ENCODE measurements at places on chromosomes 3 and 15. TPM values are rescaled to one million over a fixed set of nuclear protein-coding genes. Genes with fewer than 3 reads are reported as not detected.
A peak's percentile ranks its signal among the peaks of the same experiment; 100 is the strongest.

DNA sequence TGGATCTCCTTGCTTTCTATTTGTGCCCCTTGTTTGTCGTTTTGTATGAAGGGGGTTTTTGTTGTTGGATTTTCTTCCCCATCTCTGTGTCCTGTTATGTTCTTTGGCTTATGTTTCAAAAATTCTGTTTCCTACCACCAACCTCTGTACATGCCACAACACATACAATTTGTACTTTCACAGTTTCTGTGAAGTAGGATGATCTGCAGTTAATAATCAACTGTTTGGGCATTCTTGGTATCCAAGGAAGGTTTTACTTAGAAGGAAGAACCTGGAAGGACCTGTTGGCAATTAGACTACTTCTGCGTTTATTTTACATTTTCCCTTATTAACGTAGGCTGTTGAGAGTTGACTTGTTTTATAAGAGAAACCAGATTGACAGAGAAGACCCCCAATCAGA, 8.3 kb downstream of the SETD5 start:
- no peaks in the 10 kb centered on the region for H3K27me3 ChIP-seq
- H3K36me3 ChIP-seq, result no peaks in the 10 kb centered on the region
- peaks cover 4% of the 10 kb centered on the region for H3K4me1 ChIP-seq

Gene FAM43A
- 2.6 TPM for total RNA-seq

DNA sequence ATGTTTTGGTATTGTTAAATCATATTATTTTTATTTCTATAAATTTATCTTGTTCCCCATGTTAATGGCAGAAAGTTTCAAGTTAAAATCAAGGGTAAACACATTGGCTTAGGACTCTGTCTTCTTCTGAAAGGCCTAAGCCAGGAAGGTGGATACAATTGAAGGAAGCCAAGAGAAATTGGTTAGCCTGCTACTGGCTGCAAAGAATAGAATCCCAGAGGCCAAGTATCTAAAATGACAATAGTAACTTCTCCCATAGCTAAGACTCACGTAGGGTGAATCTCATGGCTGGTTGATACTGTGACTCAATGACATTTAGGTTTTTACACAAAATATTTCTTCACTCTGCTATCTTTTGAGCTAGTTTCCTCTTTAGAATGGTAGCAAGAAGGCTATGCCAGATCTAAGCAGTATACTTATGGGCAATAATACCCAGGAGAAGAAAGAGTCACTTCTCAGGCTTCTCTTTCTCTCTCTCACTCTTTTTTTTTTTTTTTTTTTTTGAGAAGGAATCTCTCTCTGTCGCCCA, 621.5 kb upstream of the TBL1XR1 start:
- no peak for DNase-seq
- H3K27ac ChIP-seq, result no peak overlapping the region
- H3K27me3 ChIP-seq, result no peaks in the 10 kb centered on the region
- H3K4me3 ChIP-seq, result no peak overlapping the region
- no peaks in the 10 kb centered on the region for H3K36me3 ChIP-seq
- no peaks in the 10 kb centered on the region for H3K4me1 ChIP-seq

Gene ALG1L2
- 1.7 TPM for total RNA-seq

- H3K27me3 ChIP-seq, result no peaks in the 10 kb centered on the region
- no peak overlapping the region for H3K27ac ChIP-seq
- no peaks in the 10 kb centered on the region for H3K4me1 ChIP-seq
- no peaks in the 10 kb centered on the region for H3K36me3 ChIP-seq
- no peak for DNase-seq
Observed at GRCh38 chr15:25969886-25970285, 106.8 kb upstream of the ATP10A start.

Gene CLK3
- total RNA-seq, result 43.5 TPM

GRCh38 chr15:92122259-92122658, 268.8 kb downstream of the SLCO3A1 start:
- H3K36me3 ChIP-seq, result no peaks in the 10 kb centered on the region
- no peaks in the 10 kb centered on the region for H3K27me3 ChIP-seq
- no peak for DNase-seq

DNA sequence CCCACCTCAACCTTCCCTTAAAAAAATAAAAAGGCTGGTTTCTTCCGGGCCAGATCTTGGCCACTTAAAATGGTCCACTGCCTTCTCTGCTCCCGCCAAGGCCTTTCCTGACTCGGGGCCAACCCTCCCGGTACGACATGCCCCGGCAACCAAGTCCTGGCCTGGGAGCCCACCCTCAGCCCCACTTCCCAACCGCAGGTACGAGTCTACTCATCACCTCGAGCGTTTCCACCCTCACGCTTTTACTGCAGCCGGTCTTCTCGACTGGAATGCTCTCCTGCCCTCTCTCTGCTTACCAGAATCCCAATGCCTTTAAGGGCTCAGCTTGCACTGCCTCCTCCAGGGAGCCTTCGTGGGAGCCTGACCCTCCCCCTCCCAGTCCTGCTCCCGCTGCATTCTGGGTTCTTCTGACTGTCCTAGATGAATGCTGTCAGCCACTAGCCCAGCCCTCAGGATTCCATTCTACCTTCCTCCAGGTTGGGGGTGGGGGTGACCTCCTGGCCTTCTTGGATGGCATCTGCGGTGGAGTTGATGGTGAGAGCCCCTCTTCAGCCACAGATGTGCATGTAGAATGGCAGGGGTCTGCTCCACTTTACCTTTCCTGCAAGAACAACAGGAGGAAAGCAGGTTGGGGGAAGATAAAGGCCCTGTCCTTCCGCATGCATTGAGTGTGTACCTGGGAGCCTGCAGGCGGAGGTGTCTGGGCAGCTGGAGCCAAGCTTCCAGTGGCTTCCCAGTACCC, 1.1 kb upstream of the CSRNP1 start:
- peaks cover 25% of the 10 kb centered on the region for H3K4me1 ChIP-seq
- no peaks in the 10 kb centered on the region for H3K36me3 ChIP-seq
- no peaks in the 10 kb centered on the region for H3K27me3 ChIP-seq
- peak overlapping the region; percentile 64 for H3K4me3 ChIP-seq

DNA sequence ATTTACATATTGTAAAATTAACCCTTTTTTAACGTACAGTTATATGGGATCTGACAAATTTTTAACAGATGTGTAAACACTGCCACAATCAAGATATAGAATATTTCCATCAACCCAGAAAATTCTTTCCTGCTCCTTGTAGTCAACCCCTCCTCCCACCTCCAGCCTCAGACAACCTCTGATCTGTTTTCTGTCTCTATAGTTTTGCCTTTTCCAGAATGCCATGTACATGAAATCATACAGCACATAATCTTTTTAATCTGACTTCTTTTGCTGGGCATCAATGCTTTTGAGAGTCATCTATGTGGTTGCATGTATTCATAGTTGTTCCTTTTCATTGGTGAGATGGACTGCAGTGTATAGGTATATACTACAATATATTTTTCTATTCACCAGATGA, 153.0 kb downstream of the SMAD6 start:
- no peaks in the 10 kb centered on the region for H3K36me3 ChIP-seq
- no peak overlapping the region for H3K27ac ChIP-seq
- DNase-seq, result no peak
- H3K27me3 ChIP-seq, result no peaks in the 10 kb centered on the region
- no peak overlapping the region for H3K4me3 ChIP-seq

DNA sequence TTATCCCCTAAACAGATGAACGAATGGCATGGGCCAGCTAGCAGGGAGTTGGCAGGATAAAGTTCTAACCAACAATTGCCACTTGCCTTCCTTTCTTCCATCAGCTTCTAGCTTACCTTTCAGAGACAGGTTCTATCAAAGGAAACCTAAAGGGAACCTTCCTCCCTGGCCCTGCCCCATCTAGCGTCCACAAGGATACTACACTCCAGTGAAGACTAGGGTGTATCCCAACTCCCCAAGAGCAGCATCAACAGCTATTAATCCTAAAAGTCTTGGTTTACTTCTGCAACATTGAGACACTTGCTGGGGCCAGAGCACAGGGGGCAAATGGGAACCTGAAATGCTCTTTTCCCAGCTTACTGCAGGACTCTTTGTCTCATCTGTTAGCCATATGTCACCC, 37.0 kb upstream of the TMC3 start:
- H3K4me3 ChIP-seq, result no peak overlapping the region
- H3K27me3 ChIP-seq, result no peaks in the 10 kb centered on the region
- no peak for DNase-seq
- no peaks in the 10 kb centered on the region for H3K36me3 ChIP-seq

DNA sequence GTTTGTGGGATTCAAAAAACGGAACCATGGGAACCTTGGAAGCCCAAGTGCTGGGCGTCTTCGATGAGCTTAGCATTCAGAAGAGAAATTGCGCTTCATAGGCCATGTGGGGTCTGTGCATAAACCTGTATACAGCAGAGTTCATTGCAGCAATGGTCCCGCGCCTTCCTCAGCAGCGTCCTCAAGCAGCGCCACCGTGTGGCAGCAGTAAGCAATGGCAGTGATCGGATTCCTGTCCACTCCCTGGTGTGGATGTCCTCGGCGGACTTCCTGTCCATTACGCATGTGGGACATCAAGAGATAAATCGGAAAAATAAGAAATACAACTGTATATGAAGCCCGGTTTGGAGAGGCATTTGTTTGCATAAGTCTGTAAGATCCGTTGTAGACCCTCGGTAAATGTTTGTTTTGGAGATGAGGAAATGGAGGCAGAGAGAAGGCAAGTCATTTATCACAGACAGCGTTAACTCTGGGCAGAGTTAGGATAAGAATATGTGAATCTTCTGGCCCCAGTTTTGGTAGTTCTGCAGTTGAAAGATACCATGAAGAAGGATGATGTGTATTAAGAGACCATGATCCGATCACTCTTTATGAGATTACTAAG, 57.7 kb downstream of the CNTN4 start:
- H3K27me3 ChIP-seq, result peaks cover 3% of the 10 kb centered on the region
- no peak overlapping the region for H3K27ac ChIP-seq
- DNase-seq, result peak; percentile 80
- H3K4me1 ChIP-seq, result no peaks in the 10 kb centered on the region
- H3K4me3 ChIP-seq, result no peak overlapping the region

GRCh38 chr15:43934480-43934879, 107.7 kb downstream of the WDR76 start:
- no peak overlapping the region for H3K4me3 ChIP-seq
- H3K4me1 ChIP-seq, result peaks cover 16% of the 10 kb centered on the region
- DNase-seq, result no peak
- H3K27ac ChIP-seq, result no peak overlapping the region

DNA sequence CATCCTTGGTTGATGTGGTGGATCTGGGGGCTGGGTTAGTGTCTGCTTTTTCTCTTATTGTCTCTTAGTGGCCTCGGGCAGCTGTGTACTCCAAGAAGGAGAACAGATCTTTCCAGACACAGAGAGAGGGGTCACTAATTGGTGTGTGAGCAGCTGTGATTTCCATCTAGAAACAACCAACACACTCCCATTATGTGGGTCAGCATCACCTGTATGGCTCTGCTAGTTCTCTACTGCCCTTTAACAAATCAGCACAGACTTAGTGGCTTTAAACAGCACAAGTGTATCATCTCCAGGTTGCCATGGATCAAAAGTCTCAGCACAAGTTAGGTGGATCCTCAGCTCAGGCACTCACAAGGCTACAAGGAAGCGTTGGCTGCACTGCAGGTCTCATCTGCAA, 156.8 kb downstream of the LRTM1 start:
- no peak overlapping the region for H3K27ac ChIP-seq
- H3K27me3 ChIP-seq, result no peaks in the 10 kb centered on the region
- H3K36me3 ChIP-seq, result no peaks in the 10 kb centered on the region
- no peak overlapping the region for H3K4me3 ChIP-seq
- peak; percentile 43 for DNase-seq
- H3K4me1 ChIP-seq, result peaks cover 5% of the 10 kb centered on the region

DNA sequence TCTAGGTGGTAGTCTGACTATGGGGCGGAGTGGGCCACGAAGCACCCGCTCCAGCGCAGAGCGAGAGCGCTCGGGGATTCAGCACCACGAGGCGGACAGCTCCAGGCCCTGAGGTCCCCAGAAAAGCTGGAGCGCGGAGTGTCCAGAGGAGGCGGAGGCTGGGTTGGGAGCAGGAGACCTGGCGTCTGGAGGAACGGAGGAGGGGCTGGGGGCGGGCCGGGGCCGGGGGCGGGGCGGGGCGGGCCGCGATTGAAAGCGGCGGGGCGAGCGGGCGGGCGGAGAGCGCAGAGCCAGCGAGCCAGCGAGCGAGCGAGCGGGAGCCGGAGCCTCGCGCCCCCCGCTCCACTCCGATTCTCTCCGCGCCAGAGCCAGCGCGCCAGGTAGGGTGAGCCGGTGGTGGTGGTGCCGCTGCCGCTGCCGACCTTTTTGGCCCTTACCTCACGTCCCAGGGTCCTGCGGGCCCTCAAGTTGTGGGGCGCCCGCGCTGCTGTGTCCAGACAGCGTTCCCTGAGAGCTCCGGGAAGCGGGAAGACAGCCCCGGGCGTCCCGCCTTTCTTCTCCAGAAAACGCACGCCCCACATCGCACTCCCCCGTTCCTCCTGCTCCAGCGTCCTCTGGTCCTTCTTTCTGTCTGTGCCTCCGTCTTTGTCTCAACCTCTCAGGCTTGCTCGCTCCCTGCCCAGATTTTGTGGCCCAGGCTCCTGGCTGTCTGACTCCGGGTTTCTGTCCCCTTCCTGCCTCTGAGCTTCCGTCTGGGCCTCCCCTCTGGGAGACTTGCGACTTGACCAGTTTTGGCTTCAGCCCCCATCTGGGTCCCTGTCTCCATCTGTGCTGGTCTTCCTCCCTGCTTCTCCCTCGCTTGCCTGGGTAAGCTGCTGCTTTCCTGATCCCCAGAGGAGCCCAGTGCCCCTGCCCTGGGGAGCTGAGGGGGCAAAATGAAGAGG, at the start of gene GRM2:
TSS of gene GRM2 (plus strand) at position 281 of the 944 bp plus-strand sequence. CDS start 1,916 bp downstream, outside the sequence.
- peaks cover 24% of the 10 kb centered on the region for H3K27me3 ChIP-seq
- peak within 1 kb of the TSS; percentile 74 for H3K4me3 ChIP-seq
- H3K36me3 ChIP-seq, result no peaks in the 10 kb centered on the region
- DNase-seq, result peak; percentile 53
- H3K27ac ChIP-seq, result no peak within 1 kb of the TSS

All from H1 (cell line).